ENCODE measurements at places on chromosomes 1 and 21.

DNA sequence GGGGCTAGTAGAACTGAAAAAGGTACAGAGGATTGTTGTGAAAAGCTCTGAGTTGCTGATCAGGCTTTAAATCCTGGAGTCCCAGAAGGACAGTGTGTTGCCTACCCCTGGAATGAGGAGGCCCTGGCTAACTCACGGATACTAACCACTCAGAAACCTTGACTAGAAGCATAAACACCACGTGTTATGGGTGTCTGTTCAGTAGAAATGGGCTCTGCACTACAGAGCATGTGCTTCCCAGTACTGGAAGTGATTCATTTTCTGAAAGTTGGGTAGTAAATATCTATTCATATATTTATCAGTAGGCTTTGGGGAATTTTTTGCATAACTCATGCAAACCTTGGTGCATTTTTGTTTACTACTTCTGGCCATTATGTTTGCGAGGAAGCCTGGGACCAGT lies 15.1 kb upstream of the CLCA1 start:
- H3K4me1 ChIP-seq = no peaks in the 10 kb centered on the region
- no peak for DNase-seq
- no peak overlapping the region for H3K27ac ChIP-seq
- H3K4me3 ChIP-seq = no peak overlapping the region
- no peaks in the 10 kb centered on the region for H3K36me3 ChIP-seq

DNA sequence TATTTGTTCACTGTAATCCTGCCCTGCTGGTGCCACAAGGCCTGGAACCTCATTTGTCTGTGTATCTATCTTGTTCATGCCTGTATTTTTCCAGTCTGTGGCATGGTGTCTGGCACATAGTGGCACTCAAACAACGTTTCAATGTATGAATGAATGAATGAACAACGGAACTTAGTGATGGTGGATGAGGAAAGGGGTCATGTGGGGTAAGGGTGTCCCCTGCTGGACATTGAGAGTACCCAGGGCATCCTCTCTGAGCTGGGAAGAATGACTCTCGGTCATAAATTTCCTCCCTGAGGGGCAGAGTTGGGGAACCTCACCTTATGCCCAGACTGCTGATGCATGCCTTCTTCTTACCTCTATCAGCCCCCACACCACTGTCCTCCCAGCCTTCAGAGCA lies 18.9 kb upstream of the ZNF683 start:
- H3K27me3 ChIP-seq = no peaks in the 10 kb centered on the region
- H3K27ac ChIP-seq = no peak overlapping the region
- no peaks in the 10 kb centered on the region for H3K4me1 ChIP-seq
- DNase-seq = no peak
- H3K4me3 ChIP-seq = no peak overlapping the region

GRCh38 chr1:16905868-16906702 lies 10.3 kb downstream of the RNU1-2 start:
- H3K27ac ChIP-seq = peak overlapping the region; percentile 96
- H3K27me3 ChIP-seq = no peaks in the 10 kb centered on the region
- H3K36me3 ChIP-seq = no peaks in the 10 kb centered on the region
- no peaks in the 10 kb centered on the region for H3K4me1 ChIP-seq

- no peak overlapping the region for H3K4me3 ChIP-seq
- H3K27me3 ChIP-seq = no peaks in the 10 kb centered on the region
- no peak overlapping the region for H3K27ac ChIP-seq
- peak; percentile 35 for DNase-seq
- H3K36me3 ChIP-seq = no peaks in the 10 kb centered on the region
Observed at GRCh38 chr1:230277201-230278025, 148.7 kb downstream of the PGBD5 start.

GRCh38 chr1:83596331-83596730 lies 402.6 kb downstream of the TTLL7 start:
- H3K27me3 ChIP-seq = no peaks in the 10 kb centered on the region
- no peak overlapping the region for H3K27ac ChIP-seq
- no peaks in the 10 kb centered on the region for H3K4me1 ChIP-seq
- H3K36me3 ChIP-seq = no peaks in the 10 kb centered on the region
- H3K4me3 ChIP-seq = no peak overlapping the region
